ENCODE measurements at places on chromosomes 2 and 18.

GRCh38 chr2:176206682-176207081 lies 18.2 kb downstream of the HOXD1 start:
- DNase-seq = no peak

GRCh38 chr2:200461846-200462710 lies 47.8 kb downstream of the KCTD18 start:
- no peak for DNase-seq

DNA sequence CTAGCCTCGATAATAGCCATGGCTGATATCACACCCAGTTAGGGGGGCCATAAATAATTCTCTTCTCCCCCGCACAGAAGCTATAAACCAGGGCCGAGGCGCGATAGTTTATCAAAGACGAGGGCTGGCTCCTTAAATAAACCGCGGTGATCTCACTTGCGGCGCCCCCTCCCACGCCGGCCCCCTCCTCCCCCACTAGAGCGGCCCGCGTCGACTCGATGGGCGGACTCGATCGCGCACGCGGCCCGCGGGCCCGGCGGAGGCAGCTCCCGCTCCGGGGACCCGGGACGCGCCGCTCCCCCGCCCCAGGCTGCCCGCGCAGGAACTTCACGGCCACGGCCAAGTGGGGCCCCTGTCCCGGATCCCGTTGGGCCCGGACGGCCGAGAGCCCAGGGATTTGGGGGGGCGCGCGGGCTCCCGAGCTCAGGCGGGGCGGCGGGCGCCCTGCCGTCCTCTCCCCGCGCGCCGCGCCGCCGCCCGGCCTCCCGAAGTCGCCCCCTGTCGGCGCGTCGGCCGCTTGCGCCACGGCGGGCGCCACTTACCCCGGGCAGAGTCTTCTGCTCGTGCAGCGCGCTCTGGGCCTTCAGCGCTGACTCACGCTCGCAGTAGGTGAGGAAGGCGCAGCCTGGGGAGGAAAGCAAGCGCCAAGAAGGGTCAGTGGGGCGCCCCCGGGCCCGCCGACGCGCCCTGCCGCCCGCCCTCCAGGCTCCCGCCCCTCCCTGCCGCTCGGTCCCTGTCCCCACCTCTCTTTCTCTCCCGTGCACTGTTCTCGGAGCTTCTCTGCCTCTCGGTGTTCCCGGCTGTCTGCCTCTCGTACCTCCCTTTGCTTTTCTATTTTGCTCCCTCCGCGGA lies 80.4 kb downstream of the CELF4 start:
- DNase-seq = peak; percentile 39

- DNase-seq = no peak
Observed at GRCh38 chr2:189022053-189022481, 47.9 kb downstream of the COL3A1 start.

GRCh38 chr2:1636791-1637415 lies 107.4 kb downstream of the PXDN start:
- no peak for DNase-seq

- no peak for DNase-seq
Observed at GRCh38 chr2:176280867-176281658, 11.8 kb downstream of the MTX2 start.

DNA sequence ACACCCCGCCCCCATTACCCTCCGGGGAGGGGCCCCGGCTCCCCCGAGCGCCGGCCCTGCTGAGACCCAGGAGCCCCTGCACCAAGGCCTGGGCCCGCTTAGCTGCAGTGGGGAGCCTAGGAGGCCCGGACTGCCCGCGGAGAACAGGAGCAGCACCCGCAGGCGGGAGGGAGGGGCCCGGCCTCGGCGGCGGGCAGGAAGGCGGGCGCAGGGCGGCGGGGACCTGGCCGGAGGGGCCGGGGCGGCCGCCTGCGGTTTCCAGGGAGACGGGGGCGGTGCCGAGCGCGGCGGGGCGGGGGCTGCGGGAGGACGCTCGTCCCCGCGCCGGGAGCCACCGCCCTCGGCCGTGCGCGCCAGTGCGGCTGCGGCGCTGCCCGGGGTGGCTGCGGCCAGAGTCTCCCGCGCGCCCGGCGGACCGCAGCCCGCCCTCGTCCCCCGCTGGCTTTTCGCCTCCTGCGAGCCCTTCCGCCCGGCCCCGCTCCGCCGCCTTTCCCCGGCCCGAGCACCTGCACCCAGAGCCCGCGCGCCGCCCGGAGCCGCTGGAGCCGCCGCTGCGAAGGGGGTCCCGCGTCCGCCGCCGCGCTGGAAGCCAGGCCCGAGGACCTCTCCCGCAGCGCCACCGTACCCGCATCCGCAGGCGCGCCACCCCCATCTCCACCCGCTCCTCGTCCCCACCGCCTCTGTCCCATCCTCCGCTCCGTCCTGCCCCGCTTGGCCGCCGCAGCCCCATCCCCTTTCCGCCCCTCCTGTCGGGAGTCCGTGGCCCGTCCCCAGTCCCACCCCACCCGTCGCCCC lies 17.2 kb downstream of the GPC1 start:
- no peak for DNase-seq
